T follicular helper cell (primary cell): ENCODE measurements at places on chromosomes 4 and X.

DNA sequence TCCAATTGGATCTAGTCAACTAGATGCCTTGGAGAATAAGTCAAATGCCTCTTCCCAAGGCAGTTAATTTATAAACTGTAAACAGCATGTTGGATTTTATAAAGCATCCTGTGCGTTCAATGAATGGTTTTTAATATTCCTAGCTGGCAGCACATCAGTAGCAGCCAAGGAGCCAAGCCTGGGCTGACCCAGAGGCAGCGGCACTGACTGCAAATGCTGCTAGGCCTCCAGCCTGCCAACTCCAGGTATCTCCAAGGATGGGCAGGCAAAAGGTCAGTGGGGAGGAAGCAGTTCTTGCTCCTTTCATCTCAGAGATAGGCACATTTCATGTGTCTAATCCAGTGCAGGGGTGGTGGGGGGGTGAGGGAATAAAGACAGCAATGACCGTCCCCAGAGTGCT is 9.5 kb downstream of the NDP start:
- DNase-seq, result no peak

DNA sequence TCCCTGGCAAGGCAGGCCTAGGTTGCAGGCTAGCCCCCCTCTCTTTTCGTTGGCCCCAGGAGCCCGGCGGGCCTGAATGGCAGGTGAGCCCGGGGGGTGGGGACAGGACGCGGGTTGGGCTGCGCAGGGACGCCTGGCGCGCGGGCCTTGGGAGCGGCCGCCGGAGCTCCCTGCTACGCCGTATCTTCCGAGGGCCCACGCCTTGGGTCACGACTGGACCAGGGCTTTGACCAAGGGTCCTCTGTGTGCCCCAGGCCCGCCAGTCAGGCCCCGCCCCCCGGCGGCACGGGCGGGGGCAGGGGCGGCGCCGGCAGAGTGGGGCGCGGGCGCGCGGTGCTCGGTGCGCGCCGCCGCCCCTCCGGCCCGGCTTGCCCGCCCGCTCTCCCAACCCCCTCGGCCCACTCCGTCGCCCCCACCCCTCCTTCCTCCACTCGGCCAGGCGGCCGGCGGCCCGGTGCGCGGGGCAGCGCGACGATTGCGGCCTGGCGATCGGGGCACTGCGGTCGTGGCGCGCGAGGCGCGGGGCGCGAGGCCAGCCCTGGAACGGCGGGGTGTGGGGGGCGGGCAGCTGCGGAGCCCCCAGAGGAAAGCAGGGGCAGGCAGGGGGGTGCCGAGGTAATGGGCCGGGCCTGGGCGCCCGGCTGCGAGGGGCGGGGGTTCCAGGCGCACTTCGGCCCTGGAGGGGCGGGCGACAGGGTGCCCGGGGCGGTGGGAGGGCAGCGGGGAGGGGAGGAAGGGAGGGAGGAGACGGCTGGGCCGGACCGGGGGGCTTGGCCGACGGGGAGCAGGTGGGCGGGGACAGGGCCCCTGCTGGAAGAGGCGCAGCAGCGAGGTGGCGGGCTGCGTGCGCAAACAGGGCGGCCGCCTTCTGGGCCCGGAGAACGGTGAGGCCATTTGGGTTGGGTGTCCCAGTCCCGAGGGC is at the start of gene PRRG3:
Gene PRRG3 (plus strand): TSS at position 798 of the 922 bp plus-strand sequence. CDS start 3,357 bp downstream, outside the sequence.
- DNase-seq, result no peak

DNA sequence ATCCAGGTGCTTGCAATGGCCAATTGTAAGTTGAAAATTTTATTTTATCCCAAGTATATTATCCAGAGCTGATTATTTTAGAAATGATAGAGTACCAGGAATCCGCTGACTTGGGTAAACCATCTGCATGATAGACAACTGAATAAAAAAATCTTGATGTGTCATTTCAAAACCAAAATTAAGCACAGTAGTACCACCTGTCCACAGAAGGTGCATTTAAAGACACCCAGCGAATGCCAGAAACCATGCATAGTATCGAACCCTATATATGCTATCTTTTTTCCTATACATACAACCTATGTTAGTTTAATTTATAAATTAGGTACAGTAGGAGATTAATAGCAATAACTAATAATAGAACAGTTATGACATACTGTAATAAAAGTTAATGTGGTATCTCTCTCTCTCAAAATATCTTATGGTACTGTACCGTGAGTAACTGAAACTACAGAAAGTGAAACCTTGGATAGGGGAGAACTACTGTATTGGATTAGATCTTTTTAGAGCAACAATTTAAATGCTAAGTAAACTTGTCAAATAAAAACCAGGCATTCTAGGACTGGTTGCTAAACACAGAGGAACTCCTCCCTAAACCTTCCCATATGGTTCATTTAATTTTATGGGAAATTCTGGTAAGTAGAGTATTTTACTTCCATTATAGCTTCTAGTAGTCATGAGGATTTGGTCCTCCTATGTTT is 6.2 kb downstream of the NEIL3 start:
- DNase-seq, result no peak

DNA sequence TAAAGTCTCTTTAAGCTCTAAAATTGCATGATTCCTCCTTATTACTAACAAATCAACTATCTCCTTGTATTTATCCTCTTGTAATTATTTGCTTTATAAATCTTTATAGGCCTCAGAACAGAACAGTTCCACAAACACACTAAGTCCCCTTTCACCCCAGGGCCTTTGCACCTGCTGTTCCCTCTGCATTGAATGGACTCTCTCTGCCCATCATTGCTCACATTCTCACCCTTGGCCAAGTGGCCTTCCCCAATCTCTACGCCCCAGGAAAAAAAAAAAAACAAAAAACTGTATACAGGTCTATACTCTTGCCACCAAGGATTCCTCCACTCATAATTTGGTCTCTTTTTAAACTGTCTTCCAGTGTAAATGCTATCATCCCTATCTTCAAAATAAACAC is 53.7 kb downstream of the TEC start:
- DNase-seq, result no peak

DNA sequence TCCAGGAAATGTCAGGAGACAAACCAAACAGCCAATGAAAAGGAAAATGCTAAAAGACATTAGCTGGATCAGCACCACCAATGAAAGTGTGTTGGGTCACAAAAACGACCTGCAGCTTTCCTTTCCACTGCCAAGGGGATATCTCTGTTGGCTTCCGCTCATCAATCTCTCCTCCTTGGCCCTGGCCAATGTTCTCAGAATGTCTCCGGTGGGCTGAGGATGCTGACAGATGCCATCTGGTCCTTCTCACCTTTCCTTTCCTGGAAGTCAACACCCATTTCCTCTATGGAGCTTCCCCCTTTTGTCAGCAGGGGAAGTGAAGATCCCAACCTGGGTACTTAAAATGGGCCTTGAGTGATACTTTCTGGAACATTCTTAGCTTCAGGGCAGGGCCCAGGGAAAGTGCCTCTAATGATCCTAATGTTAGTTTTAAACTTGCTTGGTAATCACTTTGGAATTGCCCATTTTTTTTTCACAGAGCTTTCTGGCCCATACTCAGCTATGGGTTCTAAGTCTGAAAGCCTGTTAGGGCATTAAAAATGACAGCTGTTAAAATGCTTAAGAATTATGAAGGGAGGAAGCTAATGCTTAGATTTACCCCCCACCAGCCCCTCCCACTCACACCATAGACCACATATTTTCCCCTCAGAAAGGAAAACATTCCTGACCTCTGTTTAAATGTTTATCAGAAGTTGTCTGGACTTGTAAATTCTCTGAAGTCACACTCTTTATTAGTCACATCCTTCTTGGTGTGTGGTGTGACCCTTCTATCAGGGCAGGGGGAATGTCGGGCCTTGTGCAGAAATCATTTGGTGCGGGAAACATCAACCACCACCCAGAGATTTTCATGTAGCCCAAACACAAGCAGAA is 29.2 kb downstream of the IGFBP7 start:
- DNase-seq, result no peak

DNA sequence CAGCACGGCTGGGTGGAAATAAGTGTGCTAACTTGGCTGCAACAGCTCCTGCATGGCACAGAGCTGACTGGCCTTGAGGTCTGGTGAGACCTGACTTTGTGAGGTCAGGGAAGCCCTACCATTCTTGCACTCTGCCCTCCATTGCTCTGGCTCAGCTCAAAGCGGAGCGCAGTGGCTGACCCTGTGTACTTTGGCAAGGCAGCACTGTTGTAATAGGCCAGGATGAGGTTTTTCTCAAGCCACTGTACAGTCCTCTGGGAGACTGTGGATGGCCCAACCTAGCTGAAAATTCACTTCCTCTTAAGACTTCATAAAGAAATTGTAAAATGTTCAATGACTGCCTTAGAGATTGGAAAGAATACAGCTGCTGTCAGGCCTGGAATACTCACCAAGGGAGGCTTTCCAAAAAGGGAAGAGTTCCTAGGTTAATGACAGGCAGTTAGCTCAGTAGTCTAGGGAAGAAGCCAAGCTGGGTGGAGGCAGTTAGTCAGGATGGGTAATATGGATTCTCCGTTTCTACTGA is 129.8 kb downstream of the GUCY2F start:
- DNase-seq, result no peak

DNA sequence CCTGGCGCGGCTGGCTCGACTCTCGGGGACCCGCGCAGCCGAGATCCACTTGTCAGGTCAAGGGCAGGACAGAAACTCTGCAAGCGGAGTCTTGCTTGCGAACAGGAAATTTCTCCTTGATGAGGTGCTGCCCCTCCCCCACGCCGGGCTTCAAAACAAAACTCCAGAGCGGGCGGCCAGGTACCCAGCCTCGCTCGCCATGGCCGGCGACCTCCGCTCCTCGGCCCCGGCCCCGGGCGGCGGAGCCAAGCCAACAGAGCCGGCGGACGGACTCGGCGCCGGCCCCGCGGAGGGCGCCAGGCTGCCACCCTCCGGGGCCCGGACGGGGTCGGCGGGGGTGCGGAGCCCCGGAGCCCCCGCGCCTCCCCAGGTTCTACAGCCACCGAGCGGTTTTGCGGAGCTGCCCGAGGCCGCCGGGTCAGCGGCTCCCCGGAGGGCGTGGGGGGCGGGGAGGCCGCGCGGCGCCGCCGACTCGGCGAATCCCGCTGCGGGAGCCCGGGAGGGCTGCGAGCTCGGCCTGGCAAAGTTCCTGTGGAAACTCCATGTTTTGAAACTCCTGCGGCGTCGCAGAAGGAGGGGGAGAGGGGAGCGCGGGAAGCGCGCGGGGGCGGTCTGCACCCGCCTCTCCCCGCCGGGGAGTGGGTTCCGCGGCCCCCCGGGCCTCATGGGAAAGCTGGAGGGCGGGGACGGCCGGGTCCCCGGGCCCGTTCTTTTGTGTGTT is 11.7 kb upstream of the BCOR start:
- no peak for DNase-seq

- no peak for DNase-seq
Observed at GRCh38 chrX:10952619-10953018, 158.5 kb upstream of the HCCS start.

DNA sequence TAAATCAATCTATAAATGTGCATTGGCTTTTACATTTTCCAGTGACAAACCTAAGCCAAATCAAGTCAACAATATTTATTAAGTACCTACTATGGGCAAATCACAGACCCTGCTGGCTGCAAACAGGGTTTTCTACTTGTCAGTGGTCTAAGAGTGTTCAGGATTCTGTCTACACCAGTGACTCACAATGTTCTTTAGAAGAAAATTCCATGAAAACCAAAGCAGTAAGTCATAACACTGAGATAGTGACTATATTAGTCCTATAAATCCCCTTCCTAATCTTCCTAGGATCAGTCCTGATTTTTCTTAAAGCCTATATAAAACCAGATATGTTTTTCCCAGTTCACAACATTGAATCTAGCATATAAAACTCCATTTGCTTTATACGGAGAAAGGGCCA is 69.7 kb downstream of the PPP3CA start:
- no peak for DNase-seq

DNA sequence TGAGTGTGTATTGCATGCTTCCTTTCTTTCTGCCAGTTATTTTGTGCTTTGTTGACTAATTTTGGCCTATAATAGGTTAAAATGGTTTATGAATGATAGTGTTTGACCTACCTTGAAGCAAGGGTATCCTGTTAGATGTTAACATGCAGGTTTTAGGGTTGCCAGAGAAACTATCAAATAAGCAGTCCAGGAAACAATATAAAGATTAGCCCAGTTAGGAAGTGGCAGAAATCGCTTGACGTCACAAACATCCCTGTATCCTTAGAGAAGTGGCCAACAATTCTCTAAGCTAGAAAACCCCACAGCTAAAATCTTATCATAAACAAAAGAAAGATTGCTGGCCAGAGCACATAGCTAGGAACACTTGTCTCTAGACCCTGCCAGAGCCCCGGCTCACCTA is 3.8 kb downstream of the NAP1L5 start:
- no peak for DNase-seq

- peak; percentile 13 for DNase-seq
Observed at GRCh38 chr4:56757261-56757746, 64.2 kb downstream of the SPINK2 start.

DNA sequence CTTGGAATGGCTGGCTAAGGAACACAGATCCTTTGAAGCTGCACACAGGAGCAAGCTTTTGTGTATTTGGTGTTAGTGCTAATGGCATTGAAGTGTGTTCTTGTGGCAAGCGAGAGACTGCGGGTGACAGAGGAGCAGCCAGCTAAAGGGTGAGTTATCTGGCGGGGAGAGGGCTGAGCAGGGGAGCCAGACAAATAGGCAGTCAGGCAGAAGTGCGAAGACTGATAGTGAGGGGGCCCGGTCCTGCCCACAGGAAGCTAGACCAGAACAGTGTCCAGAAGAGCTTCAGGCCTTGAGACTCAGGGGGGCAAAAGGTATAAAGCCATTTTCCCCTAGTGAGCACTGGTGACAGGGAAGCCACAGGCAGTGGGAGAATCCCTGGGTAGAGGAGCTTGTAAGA is 49.6 kb upstream of the MAMLD1 start:
- DNase-seq, result no peak

GRCh38 chrX:11426712-11427452 is 133.7 kb downstream of the AMELX start:
- DNase-seq, result no peak

GRCh38 chr4:176413171-176413570 is 93.4 kb downstream of the SPCS3 start:
- DNase-seq, result no peak

DNA sequence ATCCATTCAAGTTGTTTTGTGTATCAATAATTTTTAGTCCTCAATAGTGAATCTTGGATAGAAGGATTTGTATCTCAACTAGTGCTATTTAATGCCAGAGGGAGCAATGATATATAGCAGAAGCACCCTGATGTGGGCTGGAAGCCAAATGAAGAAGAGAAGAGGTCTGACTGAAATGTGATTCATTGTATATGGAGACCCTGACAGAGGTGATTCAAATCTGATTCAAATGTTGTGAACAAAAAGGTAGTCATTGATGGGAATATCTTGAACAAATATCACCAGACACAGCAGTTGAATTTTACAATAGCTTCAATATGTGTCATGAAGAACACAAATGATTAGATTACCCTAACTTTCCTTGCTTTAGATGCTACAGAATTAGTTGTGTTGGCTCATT is 27.5 kb upstream of the SULT1B1 start:
- DNase-seq, result no peak

GRCh38 chr4:108384544-108384943 is 215.8 kb upstream of the LEF1 start:
- no peak for DNase-seq

DNA sequence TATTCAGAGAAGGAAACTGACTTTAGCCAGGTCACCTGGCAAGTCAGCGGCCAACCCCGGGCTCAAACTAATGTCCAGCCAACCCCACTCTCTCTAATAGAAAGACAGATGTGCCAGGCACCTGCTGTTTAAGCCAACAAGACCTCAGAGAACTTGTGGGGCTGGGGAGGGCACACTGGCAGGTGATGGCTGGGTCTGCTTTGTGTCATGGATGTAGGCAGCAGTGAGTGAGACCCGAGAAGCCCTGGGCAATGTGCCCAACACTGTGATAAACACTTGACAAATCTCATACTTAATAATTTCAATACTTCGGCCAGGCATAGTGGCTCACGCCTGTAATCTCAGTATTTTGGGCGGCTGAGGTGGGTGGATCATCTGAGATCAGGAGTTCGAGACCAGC is 9.0 kb upstream of the CD99L2 start:
- DNase-seq, result no peak
